LNCaP clone FGC (cell line): ENCODE measurements at places on chromosomes 7 and 10.

DNA sequence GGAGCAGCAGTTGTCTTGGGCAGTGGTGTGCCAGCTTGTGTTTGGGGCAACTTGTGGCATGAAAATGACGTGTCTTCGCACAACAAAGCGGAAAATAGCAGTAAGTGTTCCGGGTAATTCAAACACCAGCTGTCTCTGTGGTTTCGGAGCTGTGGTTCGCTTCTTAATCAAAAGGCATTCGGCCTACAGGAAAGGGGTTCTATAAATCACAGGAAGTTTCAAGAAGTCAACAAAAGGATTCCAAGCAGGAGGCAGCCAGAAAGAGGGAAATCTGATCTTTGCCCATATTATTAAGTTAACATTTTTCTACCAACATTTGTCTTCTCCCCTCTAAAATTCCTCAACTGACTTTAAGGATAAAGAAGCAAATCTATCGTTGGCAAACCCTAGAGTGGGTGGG is 353.4 kb downstream of the FGFR2 start:
- no peak for DNase-seq

DNA sequence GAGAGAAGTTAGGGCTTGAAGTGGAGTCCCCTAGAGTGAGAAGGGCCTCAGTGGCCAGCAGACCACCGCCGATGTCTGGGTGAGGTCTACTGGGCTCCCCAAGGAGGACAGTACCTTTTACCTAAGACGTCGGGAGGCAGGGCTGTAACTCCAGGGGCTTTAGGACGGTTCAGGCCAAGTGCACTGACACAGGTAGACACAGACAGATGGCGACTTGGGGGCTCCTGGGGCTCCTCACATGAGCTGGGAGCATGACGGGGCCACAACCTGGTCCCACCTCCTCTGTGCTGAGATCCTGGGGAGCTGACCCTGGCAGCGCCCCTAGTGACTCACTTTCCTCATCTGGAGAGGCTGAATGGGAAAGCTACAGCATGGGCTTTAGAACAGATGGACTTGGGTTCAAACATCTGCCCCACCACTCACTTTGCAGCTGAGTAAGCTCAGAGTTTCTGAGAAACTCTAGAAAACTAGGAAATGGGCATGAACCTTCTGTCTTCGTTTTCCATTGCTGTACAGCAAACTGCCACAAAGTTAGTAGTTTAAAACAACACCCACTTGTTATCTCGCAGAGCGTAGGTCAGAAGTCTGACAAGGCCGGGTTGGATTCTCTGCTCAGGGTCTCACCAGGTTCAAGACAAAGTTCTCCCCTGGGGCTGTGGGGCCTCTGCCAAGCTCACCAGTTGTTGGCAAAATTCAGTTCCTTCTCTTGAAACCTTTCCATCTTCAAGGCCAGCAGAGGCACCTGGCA is 4.7 kb upstream of the COMTD1 start:
- no peak for DNase-seq

GRCh38 chr7:76507723-76508406 is 2.5 kb upstream of the UPK3B start:
- DNase-seq: no peak

- DNase-seq: peak; percentile 81
These were observed at the start of gene CYREN for GRCh38 chr7:135170274-135170997. TSS of gene CYREN (minus strand) at chr7:135170707. CDS start at chr7:135168922, 1,785 bp downstream.

- DNase-seq: no peak
These were observed 3.7 kb upstream of the PRKAR1B start for GRCh38 chr7:730501-731439.

GRCh38 chr7:46153951-46154787 is 233.1 kb upstream of the IGFBP3 start:
- no peak for DNase-seq

GRCh38 chr7:123533553-123533917 is 860 bp downstream of the IQUB start:
- no peak for DNase-seq

- DNase-seq: no peak
These were observed 991 bp upstream of the FAM204A start for GRCh38 chr10:118343115-118343514.

DNA sequence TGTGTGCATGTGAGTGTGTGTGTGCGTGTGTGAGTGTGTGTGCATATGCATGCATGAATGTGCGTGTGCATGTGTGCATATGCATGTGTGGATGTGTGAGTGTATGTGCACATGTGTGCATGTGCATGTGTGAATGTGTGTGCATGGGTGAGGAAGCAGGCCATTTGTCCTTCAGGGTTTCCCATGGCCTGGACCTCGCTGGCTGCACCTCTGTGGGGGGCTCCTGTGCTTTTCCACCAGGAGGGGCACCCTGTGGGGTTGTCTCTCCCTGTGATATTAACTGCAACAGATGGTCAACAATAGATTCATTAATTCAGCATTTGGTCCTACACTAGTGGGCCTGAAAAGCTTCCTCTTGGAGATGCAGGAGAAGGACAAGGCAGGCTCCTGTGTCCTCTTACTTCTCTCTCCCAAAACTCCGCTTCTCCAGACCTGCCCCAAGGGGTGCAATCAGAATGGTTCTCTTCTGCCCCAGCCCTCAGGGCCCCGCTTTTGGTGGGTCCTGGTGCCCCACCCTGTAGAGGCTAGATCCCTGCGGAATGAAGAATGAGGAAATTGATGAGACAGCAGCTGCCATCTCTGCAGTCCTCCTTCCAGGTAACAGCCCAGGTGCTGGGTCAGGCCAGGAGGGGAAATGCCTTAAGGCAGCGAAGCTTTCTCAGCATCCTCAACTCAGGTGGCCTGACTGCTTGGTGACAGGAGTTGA is 41.5 kb upstream of the NUB1 start:
- no peak for DNase-seq

DNA sequence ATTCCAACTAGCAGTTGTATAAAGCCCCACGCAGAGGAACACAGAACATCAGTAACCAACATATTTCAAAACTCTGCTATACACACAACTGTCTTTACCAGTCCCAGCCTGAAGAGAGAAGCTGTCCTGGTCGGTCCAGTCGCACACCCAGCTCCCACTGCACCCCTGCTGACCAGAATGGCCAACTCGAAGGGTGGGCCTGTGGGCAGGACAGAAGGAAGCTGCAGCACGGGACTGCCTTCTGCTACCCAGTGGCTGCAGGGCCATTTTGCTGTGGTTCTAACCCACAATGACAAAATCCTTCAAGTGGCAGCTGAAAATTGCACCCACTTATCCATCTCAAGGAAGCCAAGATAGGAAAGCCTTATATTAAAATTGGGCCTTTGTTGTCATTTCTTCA is 48.2 kb downstream of the GSDME start:
- DNase-seq: no peak

DNA sequence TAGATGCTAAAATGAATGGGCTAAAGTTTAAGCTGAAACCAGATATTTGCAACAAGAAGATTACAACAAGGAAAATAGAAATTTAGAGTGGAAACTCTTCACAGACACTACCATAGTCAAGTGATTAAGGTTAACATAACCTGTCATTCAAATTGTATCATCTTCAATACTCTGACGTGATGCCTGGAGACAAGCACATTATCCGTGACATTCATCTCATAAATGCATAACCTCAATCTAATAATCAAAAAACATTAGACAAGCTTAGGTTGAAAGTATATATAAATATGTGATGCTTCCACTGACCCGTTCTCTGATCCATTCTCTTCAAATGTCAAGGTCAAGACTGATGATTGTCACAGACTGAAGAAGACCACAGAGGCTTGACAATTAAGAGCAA is 263.8 kb upstream of the MEOX2 start:
- DNase-seq: no peak

GRCh38 chr7:36526863-36527548 is 137.3 kb downstream of the ANLN start:
- no peak for DNase-seq

GRCh38 chr10:30294476-30295240 is 54.4 kb downstream of the MTPAP start:
- DNase-seq: no peak

DNA sequence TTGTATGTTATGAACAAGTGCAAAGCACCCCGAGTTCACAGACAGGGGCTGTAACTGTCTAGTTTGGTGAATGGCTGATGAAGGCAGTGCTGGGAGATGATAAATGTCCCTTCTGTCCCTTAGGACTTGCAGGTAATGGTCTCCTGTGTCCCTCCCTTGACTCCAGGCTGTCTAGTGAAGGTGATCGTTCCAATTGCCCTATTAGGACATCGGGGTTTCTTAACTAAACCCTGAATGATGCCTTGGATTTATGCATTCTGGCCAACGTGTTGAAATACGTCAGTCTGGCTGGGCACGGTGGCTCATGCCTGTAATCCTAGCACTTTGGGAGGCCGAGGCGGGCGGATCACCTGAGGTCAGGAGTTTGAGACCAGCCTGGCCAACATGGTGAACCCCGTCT is 69.4 kb downstream of the PFKFB3 start:
- DNase-seq: no peak

- no peak for DNase-seq
These were observed 37.0 kb upstream of the IL15RA start for GRCh38 chr10:6014241-6014761.

DNA sequence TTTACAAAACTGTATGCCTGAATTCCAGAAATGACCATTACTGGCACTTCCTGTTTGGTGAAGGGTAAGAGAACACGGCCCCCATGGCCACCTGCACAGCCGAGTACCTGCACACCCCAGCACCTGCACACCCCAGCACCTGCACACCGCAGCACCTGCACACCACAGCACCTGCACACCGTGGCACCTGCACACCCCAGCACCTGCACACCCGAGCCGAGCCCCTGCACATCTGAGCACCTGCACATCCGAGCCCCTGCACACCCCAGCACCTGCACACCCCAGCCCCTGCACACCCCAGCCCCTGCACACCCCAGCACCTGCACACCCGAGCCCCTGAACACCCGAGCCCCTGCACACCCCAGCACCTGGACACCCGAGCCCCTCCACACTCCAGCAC is 243.5 kb downstream of the DNAJB6 start:
- no peak for DNase-seq

GRCh38 chr7:136000288-136000913 is 23.2 kb upstream of the MTPN start:
- no peak for DNase-seq

DNA sequence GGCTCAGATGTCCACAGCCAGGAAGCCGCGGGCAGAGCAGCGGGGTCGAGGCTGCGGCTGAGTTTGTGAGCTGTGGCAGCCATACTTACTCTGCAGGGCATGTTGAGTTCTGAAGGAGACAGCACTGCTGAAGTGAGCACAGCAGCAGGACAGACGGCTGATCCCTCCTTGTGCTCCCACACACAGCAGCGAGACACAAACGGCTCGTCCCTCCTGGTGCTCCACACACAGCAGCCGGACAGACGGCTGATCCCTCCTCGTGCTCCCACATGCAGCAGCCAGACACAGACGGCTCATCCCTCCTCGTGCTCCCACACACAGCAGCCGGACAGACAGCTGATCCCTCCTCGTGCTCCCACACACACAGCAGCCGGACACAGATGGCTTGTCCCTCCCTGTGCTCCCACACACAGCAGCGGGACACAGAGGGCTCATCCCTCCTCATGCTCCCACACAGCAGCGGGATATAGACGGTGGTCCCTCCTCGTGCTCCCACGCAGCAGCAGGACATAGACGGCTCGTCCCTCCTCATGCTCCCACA is 305.1 kb downstream of the PTPRN2 start:
- no peak for DNase-seq

DNA sequence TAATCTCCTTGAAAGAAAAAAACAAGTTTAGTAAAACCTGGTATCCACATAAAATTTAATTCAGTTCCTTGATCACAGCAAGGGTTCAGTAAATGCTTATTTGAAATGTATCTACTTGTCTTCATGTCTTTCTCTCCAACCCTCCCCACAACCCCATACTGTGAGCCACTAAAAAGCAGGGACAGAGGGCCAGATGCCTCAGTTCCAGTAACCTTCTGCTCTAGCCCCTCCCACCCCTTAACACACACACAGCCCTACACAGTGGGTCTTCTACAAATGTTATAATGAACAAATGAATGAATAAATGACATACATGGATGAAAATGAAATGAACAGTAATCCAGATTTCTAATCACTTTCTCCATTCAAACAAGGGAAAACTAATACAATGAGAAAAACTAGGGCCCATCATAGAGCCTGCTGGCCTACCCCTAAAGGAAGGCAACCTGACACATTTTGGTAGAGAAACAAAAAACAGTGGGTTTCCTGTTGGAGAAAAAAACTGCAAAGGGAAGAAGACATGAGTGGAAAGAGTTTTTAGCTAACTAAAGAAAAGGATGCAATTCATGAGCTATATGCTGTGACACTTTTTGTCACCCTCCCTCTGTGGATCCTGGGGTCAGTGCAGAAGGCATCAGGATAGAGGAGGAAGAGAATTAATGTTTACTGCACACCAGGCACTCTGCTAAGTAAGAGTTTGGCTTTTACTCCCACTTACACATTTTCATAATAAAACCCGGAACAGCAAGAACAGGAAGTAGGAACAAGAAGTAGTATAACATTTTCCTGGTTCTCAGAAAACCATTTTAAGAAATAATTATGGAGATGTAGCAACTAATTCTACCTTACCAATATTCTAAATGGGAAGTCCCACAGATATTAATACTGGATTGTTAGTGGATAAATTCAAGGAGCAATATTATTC is 38.1 kb downstream of the ELMO1 start:
- no peak for DNase-seq

- DNase-seq: no peak
These were observed 196.9 kb downstream of the ZNF716 start for GRCh38 chr7:57646901-57647246.

DNA sequence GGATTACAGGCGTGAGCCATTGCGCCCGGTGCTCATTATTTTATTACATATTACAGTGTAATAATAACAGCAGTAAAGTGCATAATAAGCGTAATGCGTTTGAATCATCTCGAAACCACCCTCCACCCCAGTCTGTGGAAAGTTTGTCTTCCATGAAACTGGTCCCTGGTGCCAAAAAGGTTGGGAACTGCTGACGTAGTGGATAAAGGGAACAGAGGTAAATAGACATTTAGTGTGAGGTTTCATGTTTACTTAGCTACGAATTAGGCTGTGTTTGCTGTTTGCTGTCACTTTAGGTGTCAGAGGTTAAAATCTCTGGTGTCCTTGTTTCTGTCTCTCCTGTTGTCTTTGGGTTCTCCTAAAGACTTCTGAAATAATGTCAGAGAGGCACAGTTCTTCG is 60.3 kb upstream of the SLC39A12 start:
- peak; percentile 7 for DNase-seq

- no peak for DNase-seq
These were observed 6.0 kb downstream of the SHH start for GRCh38 chr7:155806096-155806871.

DNA sequence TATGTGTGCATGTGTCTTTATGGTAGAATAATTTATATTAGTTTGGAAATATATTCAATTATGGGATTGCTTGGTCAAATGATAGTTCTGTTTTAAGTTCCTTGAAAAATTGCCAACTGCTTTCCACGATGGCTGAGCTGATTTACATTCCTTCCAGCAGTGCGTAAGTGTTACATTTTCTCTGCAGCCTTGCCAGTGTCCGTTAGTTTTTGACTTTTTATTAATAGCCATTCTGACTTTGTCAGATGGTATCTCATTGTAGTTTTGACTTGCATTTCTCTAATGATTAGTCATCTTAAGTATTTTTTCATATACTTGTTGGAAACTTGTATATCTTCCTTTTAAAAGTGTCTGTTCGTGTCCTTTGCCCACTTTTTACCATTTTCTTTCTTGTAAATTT is 434.2 kb upstream of the POT1 start:
- DNase-seq: no peak
